Erythroblast (primary cell): ENCODE measurements at places on chromosomes 2 and 18.
A peak's percentile ranks its signal among the peaks of the same experiment; 100 is the strongest.

GRCh38 chr2:191910518-191910917, 63.6 kb upstream of the CAVIN2 start:
- no peak for DNase-seq

DNA sequence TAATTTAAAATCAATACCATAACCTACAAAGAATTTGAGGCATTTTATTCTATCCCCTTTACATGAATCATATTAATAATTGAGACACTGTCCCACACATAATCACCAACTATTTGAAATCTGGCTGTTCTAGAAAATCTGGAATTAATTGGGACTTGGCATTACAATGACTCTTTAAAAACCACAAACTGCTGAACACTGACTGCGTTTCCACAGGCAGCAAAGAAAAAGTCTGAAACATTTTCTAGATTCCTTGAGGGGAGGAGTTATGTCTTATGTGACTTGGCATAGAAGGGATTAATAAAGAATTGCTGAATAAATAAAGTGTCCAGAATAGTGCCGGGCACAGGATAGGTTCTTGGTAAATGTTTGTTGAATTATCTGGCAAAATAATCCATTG, 61.4 kb downstream of the GPR39 start:
- no peak for DNase-seq

DNA sequence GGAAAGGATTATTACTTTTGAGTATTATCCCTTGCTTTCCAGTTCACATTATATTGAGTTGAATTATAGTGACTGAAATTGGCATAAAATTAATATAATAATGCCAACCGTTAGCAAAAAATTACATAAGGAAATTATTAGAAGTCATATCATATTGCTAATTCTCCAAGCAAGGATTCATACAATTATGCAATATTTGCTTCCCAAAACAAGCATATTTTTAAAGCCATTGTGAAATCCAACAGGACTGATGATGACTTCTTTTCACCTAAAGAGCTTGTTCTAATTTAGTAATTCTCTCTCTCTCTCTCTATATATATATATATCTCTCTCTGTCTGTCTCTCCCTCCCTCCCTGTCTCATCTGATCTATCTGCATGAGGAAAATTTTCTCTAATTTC, 283.5 kb downstream of the DSEL start:
- DNase-seq: no peak

GRCh38 chr2:143162123-143162837, 33.1 kb downstream of the ARHGAP15 start:
- DNase-seq: peak; percentile 72

GRCh38 chr2:207265332-207265731, 99.6 kb upstream of the KLF7 start:
- DNase-seq: no peak

- DNase-seq: no peak
Measured at GRCh38 chr2:1847846-1848598, 103.7 kb upstream of the PXDN start.

- DNase-seq: no peak
Measured at GRCh38 chr18:79487183-79487800, 91.6 kb downstream of the NFATC1 start.

GRCh38 chr2:24512404-24512803, 21.4 kb downstream of the NCOA1 start:
- DNase-seq: peak; percentile 44

- peak; percentile 63 for DNase-seq
Measured at GRCh38 chr2:86216575-86217555, 17.6 kb downstream of the MRPL35 start.

- DNase-seq: no peak
Measured at GRCh38 chr18:58135183-58135641, 91.2 kb downstream of the NEDD4L start.

DNA sequence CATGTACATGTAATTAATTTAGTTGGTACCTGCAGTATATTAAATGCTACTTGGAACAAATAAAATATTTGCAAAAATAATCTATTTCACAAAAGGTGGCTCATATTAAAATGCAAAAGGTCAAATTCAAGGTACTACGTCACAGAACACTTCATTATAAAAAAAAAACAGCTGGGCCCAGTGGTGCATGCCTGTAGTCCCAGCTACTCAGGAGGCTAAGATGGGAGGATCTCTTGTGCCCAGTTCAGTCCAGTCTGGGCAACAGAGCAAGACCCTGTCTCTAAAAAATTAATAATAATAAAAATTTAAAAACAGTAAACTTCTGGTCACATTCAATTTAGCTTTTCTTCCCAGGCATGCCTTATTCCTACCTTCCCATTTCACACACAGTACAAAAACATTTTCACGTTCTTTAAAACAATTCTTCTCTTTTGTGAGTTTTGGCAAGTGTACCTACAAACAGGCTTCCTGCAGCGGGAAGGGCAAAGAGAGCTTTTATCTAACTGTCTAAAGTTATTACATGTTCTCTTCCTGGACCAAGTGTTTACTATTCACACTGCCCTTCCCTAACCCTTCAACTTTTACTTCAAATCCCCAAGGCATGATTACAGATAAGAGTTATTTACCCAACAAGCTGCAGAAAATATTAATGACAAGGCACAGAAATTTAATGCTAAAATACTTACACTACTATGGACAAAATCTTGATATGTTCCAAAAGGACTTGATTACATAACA, 10.7 kb downstream of the BAZ2B start:
- no peak for DNase-seq

DNA sequence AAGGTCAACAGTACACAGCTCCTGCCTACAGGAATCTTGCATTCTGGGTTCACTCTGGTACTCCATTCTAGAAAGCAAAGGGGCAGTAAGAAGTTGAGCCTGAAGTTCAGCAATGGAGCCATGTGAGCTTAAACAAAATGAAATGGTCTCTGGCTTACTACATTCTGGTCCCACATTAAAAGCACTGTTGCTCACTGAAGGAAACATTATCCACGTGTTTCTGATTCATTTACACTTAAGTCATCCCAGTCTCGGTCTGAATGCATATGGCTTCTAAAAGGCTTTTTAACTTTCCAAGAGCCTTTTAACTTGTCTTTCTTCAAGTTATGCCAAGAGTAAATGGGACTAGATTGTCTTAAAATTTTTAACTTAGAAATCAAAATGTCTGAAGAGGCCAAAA, 177.8 kb downstream of the LNPK start:
- DNase-seq: no peak

DNA sequence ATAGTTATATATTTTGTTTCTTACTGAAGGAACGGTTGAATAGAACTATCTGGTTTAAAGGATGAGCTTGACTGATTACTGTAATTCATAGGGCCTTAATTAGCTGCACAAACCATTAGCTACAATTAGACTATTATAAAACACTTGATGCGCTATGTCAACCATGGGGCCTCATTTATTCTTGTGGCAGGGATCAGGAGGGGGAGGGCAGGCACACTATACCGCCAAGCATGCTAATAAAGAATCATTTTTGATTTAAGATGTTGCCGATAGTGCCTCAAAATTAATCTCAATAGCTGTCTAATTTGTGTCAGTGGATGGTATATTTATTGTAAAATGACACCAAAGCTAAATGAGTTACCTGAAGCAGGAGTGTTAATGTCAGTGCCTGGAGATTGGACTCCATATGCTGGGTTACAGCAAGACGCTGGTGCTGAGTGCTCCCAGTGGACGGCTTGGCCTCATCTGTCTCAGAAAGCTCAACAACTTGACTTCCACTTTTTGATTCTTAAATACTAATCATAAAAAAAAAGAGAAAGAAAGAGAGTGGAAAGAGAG, 1007.0 kb upstream of the CELF4 start:
- DNase-seq: no peak

- DNase-seq: no peak
Measured at GRCh38 chr2:163474889-163475288, 260.9 kb downstream of the FIGN start.

GRCh38 chr2:214135966-214136365, 274.9 kb upstream of the VWC2L start:
- DNase-seq: no peak

DNA sequence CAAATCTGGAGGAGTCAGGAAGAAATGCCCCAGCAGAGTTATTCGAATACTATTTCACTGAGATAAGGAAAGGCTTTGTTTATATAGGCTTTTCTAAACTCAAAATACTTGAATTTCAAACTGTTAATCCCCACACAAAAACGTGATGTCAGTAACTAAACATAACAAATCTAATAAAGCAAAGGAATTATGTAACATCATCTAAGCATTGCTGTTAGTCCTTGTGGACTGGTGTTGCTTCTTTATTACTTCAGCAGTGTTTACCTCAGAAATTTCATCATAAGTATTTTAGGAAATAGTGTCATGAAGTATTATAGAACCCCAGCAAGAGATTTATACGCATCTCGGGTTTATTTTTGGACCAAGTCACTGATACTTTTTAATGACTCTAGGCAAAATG, 19.7 kb upstream of the SANBR start:
- DNase-seq: no peak

DNA sequence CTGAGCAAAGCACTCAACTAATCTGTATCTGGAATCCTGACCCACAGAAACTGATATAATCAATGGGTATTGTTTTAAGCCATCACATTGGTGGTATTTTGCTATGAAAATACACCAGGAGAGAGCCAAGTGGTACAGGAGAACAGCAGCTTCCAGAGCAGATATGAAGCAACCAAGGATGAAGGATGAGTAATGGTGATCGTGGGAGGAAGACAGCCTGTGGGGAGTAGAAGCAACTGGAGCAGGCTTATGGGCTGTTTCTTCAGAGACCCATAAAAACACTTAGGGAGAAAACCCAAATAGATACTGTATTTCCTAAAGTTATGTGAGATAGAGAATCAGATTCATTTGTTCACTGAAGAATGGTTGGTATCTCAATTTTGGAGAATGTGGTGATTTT, 330.8 kb downstream of the NUP35 start:
- no peak for DNase-seq
